T-cell (primary cell): ENCODE measurements at places on chromosomes 3 and 15.

DNA sequence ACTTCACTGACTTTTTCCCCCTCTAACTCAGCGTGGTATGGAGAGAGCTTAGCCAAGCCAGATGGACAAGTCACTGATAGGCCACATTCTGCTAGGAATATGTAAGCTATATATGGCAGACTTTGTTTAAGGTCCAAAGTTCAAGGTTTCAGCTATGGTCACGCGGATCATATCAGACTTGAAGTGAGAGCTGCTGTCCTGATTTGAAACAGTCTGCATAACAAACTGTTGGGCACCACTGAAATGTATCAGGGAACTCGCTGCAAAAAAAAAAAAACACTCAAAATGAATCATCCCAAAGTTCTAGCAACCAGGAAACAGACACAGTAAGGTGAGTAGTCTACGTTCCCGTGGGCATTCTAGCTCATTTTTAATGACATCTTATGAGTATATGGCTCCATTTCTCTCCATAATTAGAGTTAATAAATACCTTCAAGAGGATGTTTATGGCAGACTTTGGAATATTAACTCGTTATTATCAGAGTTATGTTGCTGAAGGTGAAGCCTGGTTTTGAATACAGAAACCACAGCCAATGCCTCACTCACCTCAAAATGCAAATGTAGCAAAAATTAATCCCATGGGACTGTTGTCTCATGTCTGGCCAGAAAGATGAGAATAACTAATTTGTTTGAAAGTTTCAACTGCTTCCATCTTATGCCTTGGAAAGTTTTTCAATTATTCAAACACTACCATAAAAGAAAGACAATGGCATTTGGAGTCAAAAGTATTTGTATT is 12.3 kb downstream of the DPH3 start:
- DNase-seq, result no peak

- DNase-seq, result no peak
These were observed 3.9 kb downstream of the RPL35A start for GRCh38 chr3:197953881-197954280.

GRCh38 chr15:37253877-37254276 is 153.5 kb upstream of the MEIS2 start:
- DNase-seq, result no peak

GRCh38 chr3:46098319-46098761 is 71.1 kb upstream of the XCR1 start:
- DNase-seq, result peak; percentile 32

DNA sequence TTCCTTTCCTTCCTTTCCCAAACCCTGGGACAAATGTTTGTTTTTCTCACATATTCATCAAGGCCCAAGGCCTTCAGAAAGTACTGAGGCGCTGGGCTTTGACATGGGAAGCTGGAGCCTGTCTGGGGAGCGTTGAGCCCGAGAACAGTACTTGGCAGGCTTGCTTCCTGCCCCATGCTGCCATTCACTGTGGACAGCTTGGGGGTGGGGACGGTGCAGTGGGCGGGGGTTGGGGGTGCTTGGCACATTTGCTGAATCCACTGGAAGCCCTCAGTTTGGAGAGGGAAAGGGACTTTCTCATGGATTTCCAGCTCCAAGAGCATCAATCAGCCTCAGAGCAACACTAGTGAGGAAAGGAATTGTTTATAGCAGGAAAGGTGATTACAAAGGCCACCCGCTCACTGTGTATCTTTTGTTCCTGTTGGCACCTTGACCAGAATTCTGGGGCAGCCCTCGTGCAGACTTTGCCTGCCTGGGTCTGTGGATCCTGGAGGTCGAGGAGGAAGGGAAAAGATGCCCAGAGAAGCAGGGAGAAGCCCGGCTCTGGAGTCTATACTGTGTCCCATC is 199.8 kb upstream of the RGMA start:
- DNase-seq, result no peak

GRCh38 chr3:5009506-5010109 is 30.4 kb downstream of the BHLHE40 start:
- no peak for DNase-seq

DNA sequence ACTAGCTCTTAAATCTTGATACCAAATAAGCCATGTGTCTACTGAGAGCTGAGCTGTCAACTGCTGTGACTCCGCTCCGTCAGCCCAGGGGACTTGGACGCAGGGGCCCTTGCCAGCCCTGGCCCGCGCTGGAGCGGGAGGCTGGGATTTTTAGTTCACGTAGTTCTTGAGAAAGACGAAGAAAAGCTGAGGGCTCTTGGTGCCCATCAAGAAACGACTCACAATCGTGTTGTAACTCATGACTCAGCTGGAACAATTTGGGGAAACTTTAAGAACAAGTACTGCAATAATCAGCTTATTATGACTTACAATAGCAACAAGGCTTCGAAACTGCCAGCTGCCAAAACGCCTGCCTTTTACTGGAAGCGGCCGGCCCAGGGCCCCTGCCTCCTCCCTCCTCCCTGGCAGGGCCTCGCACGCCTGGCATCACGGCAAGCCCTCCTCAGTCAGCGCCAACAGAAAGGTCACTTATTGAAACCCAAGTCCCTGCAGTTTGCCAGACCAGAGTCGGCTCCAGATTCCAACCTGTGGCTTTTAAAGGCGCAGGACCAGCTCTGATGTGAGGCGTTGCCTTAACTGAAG is 60.3 kb downstream of the RGMA start:
- no peak for DNase-seq

- DNase-seq, result peak; percentile 74
These were observed 70.5 kb upstream of the ATP10A start for GRCh38 chr15:25933456-25934158.
